ENCODE measurements at places on chromosomes 7 and 10.

GRCh38 chr10:106508950-106509349 lies 655.6 kb downstream of the SORCS1 start:
- DNase-seq, result no peak

DNA sequence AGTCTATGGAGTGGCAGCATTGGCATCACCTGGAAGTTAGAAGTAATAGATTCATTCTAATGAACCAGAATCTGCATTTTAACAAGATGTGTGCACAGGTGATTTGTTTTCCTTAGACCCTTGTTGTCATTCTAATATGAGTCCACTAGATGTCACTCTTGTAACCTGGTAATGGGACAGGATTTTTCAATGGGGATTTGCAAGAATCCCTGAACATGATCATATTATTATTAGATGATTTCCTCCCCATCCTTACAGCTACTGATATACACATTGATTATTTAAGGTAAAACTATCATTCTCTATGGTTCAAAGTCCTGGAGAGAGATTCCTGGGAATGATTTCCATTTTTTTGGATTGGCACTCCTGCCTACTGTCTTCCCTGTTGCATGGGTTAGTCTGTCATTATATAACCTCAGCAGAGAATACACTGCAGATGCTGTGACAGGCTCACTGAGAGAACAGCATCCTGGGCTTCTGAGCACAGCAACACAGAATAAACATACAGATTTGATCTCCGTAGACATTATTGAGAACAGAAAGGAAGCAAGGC lies 194.9 kb downstream of the SUGCT start:
- peak; percentile 62 for DNase-seq

DNA sequence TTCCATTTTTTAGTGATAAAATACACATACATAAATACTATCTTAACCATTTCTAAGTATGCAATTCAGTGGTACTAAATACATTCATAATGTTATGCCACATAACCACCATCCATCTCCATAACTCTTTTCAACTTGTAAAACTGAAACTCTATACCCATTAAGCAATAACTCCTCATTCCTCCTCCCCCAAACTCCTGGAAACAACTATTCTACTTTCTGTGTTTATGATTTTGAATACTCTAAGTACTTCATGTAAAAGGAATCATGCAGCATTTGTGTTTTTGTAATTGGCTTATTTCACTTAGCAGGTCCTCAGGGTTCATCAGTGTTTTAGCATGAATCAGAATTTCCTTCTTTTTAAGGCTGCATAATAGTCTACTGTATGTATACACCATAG lies 131.8 kb downstream of the TES start:
- DNase-seq, result no peak

GRCh38 chr10:34206935-34207268 lies 608.2 kb downstream of the PARD3 start:
- DNase-seq, result no peak

- DNase-seq, result peak; percentile 31
Measured at GRCh38 chr10:17659365-17659764, 15.4 kb downstream of the STAM start.

Data from suppressor macrophage treated with lipopolysaccharide for 1 hour (primary cell).